ENCODE measurements at places on chromosomes 6 and 20. TPM values are rescaled to one million over a fixed set of nuclear protein-coding genes. Genes with fewer than 3 reads are reported as not detected.

- peak; percentile 58 for DNase-seq
Measured at GRCh38 chr6:74609871-74610270, 596.0 kb downstream of the COL12A1 start.

DNA sequence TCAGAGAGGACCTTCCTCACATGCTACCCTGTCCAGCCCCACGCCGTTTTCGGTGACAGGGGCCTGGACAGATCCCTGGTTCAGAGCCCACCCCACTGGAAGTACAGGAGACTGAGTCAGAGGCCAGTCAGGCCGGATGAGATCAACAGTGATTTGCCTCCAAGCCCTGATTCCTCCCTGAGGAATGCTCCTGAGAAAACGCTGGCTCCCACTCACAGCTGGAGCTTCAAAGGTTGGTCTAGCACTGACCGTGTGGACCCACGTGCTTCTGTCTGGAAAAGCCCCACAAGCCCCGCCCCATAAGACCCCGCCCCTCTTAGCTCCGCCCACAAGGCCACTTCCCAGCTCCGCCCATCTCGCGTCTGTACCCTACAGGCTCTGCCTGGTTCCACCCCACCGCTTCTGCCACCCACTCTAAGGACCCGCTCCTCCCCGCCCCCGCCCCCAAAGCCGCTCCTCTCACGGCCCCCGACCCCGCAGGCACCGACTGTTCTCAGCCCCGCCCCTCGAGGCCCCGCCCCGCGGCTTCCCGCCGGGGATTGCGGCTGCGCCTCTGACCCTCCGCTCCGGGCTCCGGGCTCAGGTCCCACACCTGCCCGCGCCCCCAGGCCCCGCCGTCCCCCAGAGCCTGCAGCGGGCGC is 64.9 kb upstream of the BHLHE23 start:
- peak; percentile 55 for DNase-seq

DNA sequence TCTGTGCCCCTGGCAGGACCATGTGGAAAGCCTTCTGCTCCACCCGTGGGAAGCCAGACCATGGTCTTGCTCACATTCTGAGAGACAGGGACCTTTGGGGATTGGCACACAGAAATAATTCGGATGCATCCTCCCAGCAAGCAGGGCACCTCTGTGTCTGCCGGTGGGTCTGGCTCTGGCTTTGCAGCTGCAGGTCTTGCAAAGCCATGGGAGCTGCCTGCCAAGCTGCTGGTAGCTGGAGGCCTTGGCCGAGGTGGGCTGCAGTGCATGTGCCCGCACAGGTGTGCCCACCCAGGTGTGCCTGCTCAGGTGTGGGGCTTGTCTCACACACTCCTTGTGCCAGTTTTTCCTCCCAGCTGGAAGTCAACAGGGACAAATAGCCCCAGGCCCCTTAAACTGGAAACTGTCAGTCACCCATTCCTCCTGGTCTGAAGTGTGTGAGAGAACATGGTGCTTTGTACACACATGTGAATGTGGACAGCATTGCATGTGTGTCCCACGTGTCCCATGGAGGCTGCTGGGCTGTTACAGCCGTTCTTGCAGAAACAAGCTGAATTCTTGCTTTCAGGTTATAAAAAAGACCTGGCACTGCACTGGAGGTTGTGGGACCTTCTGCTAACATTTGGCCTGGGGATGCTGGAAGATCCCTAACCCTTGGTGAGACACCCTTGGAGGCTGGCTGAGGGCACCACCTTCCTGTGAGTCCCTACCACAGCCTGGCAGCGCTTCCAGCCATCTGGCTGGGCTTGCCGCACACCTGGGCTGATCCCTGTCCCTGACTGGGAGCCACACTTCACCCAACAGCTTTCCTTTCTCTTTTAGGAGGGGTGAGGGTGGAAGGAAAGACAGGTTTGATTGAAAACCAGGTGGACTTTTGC is 54.9 kb upstream of the SMOC2 start:
- no peak for DNase-seq

The IL17A gene
- not detected for total RNA-seq

The CLPSL2 gene
- total RNA-seq: not detected

The LY6G6D gene
- not detected for total RNA-seq

The SMOC2 gene
- total RNA-seq: 0.90 TPM

The PTK6 gene
- total RNA-seq: 107 TPM

The SYCP2 gene
- total RNA-seq: 0.26 TPM

The GPR63 gene
- 0.38 TPM for total RNA-seq

Measured in bronchial epithelial cell (primary cell).